Activated CD4-positive, alpha-beta T cell treated with anti-CD3 and anti-CD28 coated beads, Interleukin-2, amount 50 U/mL, for 48 hours (primary cell): ENCODE measurements at places on chromosomes 13 and 19.

DNA sequence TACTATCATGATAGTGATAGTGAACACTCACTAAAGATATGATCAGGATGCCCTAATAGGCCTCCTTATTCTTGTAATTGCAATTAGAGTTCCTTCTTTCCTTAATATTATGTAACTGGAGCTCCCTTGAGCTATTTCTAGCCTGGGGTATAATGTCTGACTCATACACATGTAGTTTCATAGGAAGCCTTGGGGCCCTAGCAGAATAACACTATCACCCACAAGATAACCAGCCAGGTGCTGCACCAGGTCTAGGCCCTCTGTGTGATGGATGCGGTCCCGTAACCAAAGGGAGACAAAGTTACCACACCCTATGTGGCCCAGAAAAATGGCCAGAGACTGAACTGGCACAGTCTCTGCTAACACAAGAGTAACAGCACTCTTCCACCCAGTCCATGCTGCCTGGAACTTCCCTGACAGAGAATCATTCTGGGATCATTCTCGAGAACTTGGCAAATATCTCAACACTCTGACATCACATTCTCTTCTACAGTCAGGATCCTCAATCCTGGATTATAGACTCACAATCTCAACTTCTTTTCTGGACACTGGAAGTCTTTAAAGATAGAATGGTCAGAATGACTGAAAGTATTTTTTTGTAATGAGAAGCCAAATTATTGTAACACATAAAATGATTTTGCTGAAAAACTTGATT is 32.6 kb upstream of the IGFL4 start:
- DNase-seq, result no peak

DNA sequence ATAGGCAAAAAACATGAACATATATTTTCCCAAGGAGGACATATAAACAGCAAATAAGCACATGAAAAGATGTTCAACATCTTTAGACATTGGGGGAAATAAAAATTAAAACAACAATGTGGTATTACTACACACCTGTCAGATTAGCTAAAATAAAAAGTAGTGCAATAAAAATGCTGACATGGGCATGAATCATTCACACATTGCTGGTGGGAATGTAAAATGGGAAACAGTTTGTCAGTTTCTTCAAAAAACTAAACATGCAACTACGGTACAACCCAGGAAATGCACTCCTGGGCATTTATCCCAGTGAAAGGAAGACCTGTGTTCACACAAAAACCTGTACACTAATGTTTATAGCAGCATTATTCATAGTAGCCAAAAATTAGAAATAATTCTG is 5.3 kb upstream of the SUCLA2 start:
- DNase-seq, result no peak

GRCh38 chr13:32255724-32256109 is 59.4 kb downstream of the ZAR1L start:
- DNase-seq, result no peak

DNA sequence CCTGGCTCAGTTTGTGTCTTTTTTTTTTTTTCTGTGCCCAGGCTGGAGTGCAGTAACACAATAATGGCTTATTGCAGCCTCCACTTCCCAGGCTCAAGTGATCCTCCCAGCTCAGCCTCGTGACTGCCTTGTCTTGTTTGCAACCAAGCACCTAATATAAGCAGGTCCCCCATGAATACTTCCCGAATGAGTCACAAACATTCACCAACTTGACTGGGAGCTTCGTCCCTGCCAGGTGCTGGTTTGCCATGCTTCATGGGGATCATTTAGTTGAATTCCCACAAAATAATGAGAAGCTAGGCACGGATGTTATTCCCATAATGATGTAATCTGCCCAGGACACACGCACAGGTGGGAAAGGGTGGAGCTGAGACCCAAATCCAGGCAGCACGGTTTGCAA is 176.5 kb downstream of the CACNA1A start:
- DNase-seq, result no peak

DNA sequence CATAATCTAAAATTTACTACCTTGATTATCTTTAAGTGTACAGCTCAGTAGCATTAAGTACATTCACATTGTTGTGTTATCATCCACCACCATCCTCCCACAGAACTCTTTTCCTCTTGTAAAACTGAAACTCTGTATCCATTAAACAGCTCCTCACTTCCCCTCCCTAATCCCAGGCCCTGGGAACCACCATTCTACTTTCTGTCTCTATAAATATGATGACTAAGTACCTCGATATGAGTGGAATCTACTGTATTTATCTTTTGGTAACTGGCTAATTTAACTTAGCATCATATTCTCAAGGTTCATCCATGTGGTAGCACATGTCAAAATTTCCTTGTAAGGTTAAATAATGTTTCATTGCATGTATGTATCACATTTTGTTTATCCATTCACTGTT is 49.0 kb upstream of the POMP start:
- no peak for DNase-seq

- no peak for DNase-seq
These were observed 242.6 kb upstream of the RFC3 start for GRCh38 chr13:33575378-33575777.
